ENCODE measurements at places on chromosomes 6 and 20.

- DNase-seq: peak; percentile 91
These were observed 129.0 kb upstream of the TNFAIP3 start for GRCh38 chr6:137737836-137738596.

- no peak for DNase-seq
These were observed 6.0 kb upstream of the VNN1 start for GRCh38 chr6:132719736-132720448.

DNA sequence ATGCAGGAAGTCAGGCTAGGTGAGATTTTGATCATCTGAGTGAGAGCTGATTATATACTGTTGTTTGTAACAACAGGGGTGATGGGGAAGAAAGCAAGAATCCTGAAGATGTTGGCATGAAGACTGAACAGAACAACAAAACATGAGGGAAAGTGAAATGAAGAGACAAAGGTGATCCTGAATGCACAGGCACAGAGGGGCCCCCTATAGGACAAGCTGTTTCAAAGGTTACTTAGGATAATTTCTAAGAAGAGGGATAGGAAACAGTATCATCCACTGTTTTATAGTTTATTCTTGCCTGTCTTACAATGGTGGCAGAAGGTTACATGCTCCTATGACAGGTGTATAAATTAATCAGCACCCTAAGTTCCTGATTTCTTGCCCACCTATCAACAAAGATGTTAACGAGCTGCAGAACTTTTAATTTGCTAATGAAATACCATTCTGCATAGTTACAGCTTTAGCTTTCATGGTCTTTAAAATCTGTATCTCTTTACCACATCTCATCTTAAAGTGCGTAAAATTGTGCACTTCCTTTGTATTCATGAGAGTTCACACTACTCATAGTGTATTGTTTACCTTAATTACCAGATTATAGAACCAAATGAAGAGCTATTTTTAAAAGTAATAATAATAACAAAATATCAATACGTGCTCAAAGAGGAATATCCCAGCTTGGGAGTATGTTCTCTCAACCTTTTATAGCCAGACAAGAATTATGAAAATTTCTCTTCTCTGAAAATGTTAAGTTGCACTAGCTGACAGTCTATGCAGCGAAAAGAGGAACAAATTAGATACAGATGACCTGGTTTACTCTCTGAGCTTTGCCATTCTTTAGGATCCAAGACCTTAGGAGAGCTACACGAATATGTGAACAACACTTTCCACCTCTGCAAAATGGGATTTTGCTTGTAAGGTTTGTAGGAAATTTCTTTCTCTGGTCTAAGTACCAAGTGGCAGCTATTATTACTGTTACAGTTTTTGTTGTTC is 192.5 kb downstream of the EDN1 start:
- no peak for DNase-seq

GRCh38 chr6:26553635-26554446 is 15.7 kb downstream of the HMGN4 start:
- DNase-seq: peak; percentile 90

- DNase-seq: no peak
These were observed 181.4 kb downstream of the MOXD1 start for GRCh38 chr6:132219901-132220300.

All from astrocyte (in vitro differentiated cells and primary cell).